Right kidney (tissue), 9 donors: ENCODE measurements at places on chromosomes 1 and 21.

- DNase-seq, result no peak
These were observed 598.3 kb upstream of the ZP4 start for GRCh38 chr1:238489006-238489405.

DNA sequence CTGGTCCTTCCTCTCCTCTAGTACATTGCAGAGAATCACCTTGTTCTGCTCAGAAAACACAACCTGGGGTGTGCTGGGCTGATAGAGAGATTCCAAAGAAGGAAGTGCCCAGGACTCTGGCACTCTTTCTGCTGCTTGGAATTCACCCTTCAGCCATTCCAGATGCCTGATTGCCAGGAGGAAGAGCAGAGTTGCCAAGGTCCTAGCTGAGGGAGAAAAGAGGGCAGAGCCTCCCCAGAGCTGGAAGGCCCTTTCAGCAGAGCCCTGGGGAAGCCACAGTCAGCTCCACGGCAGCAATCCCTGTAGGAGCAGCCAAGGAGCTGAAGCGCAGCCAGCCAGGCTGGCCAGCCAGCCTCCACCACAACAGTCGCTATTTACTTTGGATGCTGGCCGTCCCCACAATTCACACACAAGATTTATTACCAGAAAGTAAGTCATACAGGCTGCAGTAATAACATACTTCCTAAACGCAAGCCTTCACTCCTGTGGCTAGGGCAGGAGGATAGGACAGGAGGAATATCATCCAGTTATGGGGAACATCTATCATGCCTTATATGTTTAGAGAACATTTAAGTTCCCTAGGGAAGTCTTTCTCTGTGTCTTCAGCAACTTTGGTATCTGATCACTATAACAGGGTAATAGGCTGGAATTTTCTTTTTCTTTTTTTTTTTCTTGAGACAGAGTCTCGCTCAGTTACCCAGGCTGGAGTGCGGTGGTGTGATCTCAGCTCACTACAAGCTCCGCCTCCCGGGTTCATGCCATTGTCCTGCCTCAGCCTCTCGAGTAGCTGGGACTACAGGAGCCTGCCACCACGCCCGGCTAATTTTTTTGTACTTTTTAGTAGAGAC lies 36.6 kb upstream of the SLC44A3 start:
- DNase-seq, result no peak

DNA sequence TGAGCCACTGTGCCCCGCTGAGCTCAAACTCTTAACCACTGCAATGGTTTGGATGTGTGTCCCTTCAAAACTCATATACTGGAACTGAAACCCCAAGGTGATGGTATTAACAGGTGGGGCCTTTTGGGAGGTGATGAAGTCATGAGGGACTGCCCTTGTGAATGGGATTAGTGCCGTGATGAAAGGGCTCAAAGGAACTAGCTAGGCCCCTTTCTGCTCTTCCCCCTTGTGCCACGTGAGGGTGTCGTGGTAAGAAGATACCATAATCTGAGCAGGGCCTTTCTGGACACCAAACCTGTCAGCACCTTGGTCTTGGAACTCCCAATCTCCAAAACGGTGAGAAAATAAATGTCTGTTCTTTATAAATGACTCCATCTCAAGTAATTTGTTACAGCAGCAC lies 45.5 kb upstream of the SPOCD1 start:
- no peak for DNase-seq

DNA sequence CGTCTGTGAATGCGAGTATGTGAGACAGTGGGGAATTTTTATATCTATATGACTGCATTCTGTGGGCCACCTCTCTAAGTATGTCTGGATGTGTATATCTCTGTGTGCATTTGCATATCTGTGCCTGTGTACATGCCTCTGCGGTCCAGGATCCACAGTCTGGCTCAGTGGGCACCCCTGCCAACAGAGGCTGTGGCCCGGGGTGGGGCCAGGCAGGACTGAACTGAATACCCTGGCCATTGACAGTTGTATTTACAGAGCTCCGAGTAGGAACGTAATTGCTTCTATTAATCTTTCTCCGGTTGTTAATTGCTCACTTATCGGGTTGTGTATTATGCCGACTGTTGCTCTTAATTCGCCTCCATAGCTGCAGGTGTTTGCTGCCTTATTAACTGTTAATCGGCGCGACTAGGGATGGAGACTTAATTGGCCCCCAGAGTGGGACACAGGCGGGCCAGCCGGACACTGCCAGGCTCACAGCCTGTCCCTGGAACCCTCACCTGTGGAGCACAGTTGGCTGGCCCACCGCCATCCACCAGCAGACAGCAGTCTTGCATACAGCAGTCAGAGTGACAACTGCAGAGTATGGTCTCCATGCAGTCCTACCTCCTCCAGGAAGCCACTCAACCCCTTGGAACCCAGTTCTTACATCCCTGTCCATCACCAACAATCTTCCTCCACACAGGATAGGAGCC lies 22.4 kb upstream of the ADGRB2 start:
- no peak for DNase-seq

GRCh38 chr1:11463177-11463576 lies 15.8 kb upstream of the DISP3 start:
- DNase-seq, result no peak

GRCh38 chr1:37814252-37814651 lies 6.2 kb upstream of the YRDC start:
- no peak for DNase-seq

GRCh38 chr1:50976890-50977574 lies 7.0 kb downstream of the CDKN2C start:
- peak; percentile 64 for DNase-seq

DNA sequence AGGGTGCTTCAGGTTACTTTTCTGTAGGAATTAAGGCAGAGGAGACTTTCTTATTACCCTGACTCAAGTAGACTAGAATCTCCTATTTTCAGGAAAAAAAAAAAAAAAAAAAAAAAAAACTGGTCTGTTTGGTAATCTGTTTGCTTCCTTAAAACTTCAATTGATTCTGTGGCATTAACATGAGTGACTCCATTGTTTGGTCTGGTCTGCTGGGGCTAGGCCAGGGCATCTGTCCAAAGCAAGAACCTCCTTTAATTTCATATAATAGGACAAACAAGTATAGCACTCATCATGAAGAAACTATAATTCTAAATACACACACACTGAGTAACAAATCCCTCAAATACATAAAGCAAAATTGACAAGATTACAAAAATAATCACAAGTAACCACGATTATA lies 32.9 kb upstream of the LRRC7 start:
- no peak for DNase-seq

- no peak for DNase-seq
These were observed 2.7 kb downstream of the SCCPDH start for GRCh38 chr1:246726881-246727280.

DNA sequence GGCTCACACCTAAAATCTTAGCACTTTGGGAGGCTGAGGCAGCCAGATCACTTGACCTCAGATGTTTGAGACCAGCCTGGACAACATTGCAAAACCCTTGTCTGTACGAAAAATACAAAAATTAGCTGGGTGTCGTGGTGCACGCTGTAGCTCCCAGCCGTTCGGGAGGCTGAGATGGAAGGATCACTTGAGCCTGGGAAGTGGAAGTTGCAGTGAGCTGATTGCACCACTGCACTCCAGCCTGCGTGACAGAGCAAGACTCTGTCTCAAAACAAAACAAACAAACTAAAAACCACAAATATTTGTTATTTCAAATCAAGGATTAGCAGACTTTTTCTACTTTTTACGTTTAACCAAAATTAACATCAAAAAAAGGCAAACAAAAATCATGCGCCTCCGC lies 31.3 kb downstream of the INKA2 start:
- DNase-seq, result no peak

- DNase-seq, result peak; percentile 27
These were observed 37.2 kb upstream of the CITED4 start for GRCh38 chr1:40899230-40899870.

- DNase-seq, result no peak
These were observed 183.6 kb upstream of the BEND5 start for GRCh38 chr1:48960320-48960719.

DNA sequence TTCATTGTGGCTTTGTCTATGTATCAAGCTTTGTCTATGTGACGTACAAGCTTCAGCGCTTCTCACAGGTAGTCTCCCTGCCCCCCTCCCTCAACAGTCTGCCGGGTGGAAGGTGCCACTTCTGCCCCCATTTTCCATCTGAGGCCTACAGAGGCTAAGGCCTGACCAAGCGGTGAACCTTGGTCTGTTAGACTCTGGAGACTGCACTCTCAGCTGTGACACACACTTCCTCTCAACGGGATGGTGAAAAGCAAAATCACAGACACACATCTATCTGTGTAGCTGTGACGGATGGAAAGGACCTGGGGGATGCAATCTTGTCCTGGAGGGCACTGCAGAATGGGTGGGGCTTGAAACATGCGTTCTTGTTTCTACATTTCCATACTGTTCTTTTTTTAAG lies 152.9 kb upstream of the EDN2 start:
- DNase-seq, result no peak
